Lower lobe of right lung (tissue), 2 donors: ENCODE measurements at places on chromosomes 11 and 22.
A peak's percentile ranks its signal among the peaks of the same experiment; 100 is the strongest.

- no peak for DNase-seq
These were observed 389.2 kb downstream of the SOX6 start for GRCh38 chr11:15967166-15967565.

DNA sequence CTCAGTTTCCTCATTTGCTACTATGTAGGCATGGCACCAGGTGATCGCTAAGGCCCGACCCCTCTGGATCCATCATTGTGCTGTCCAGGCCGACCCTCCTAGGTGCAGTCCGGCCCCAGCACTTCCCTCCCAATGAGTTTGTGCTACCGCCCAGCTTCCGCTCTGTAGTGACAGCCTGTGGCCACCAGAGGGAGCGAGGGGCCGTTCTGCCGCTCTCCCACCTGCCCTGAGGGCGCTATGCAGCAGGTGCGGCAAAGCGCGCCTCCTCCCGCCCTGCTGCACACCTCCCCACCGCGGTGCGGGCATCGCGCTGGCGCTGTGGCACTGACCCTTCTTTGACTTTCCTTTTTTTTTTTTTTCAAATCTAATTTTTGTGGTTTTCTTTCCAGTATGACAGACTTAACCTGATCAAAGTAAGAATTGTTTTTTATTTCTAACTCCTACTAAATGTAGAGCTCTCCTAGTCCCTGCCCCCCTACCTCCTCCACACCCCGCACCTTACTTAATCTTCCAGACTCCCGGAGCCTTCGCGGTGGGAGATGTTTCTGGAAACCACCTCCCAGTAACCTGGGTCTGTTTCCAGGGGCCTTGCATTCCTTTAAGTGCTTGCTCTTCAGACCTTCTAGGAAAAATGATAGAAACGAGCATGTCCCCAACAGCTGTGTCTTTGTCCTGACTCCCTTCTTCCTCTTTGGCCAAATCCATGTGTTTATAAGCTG, 73.7 kb downstream of the SCN3B start:
- DNase-seq: peak; percentile 83

DNA sequence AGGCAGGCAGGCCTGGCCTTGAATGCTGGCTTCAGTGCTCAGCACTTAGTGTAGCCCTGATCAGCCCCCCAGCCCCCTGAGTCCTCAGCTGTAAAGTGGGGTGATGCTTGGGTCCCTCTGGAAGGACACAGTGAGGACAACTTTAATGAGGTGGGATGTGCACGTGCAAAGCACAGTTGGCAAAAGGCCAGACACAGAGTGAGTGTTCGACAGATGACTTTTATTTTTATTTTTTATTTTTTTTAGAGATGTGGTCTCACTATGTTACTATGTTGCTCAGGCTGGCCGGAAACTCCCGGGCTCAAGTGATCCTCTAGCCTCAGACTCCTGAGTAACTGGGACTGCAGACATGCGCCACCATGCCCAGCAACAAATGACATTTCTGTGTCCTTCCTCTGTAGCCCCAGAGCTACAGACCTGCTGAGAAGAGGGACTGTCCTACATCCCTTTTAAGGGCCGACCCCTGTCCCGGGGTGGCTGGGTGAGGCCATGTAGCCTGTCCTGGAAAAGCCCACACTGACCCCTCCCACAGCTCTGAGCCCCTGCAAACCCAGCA, 6.9 kb upstream of the C11orf96 start:
- DNase-seq: no peak

GRCh38 chr22:44730490-44731356, 21.7 kb upstream of the ARHGAP8 start:
- no peak for DNase-seq

GRCh38 chr11:57626895-57627294, 22.8 kb downstream of the YPEL4 start:
- DNase-seq: no peak

GRCh38 chr11:46686886-46687795, 13.3 kb downstream of the ARHGAP1 start:
- peak; percentile 38 for DNase-seq

GRCh38 chr11:63802637-63803414, 10.4 kb upstream of the SPINDOC start:
- no peak for DNase-seq

- no peak for DNase-seq
These were observed 50.0 kb upstream of the POU2AF1 start for GRCh38 chr11:111429066-111429506.

DNA sequence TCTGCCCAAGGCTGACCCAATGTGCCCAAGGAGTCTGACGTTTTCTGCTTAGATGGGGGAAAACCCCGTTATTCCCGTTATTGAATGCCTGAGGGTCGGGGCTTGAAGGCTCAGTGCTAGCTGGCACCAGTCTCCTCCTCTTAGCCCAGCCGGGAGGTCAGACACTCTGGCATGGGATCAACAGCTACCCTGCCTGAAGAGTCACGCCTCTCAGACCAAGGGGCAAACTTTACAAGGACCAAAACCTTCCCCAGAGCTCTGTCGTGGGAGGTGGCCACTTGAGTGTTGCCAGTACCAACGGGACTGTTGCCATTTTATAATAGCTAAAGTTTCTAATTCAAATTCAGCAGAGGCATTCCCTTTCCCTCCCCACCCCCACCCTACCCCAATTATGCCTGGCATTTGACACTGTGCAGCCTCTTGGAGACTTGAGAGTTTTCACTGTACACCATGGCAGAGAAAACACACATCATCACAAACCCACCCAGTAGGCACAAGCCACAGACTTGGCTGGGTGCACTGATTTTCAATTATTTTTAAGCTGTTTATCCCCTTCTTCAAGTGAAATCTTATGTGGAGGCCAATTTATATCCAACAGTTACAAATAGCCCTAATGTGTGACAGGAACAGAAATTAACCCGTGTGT, 137.5 kb upstream of the SYT13 start:
- no peak for DNase-seq

- DNase-seq: no peak
These were observed 106.2 kb upstream of the TP53AIP1 start for GRCh38 chr11:129048911-129049310.

GRCh38 chr22:35209203-35209602, 48.1 kb upstream of the HMGXB4 start:
- no peak for DNase-seq

DNA sequence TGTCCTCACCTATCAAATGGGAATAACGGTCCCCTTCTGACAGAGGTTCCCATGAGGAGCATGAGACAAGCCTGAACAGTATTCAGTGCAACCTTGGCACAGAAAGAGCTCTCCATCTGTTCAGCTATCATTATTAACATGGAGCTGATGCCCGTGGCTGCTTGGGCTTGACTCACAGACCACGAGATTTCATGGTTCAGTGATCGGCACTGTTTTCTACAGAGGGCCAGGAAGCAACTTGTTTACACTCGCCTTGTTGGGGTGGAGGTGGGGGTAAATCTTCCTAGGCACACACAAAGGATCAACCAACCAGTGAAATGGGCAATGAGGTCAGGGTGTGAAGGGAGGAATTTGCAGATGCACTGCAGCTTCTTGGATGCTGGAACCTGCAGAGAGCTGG, 88.2 kb downstream of the CWC15 start:
- no peak for DNase-seq
